ENCODE measurements at places on chromosomes 2 and 18.

GRCh38 chr2:11829324-11829946 lies 83.0 kb downstream of the LPIN1 start:
- peak; percentile 53 for DNase-seq

GRCh38 chr2:171522052-171522787 lies at the start of gene CYBRD1:
CYBRD1 (plus strand) TSS chr2:171522474; CDS start chr2:171522546, 72 bp downstream.
- DNase-seq = no peak

DNA sequence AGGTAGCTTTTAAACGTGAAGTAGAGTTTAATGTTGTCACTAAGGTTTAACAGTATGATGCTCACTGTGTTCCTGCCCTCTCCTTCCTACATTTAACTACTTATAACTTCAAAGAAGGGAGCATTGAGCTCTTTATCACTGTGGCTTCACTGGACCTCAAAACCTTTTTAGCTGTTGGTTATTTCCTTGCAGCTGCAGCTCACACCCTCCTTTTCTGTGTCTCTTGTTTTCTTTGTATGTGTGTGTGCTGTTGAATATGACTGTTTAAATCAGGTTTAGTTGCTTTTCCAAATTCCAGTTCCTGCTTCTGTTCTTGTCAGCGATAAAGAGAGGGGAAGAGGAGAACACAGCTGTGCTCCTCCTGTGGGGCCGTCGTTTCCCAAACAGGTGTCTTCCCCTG lies 208.0 kb downstream of the PTPRM start:
- no peak for DNase-seq

- no peak for DNase-seq
These were observed 864.7 kb downstream of the TRIB2 start for GRCh38 chr2:13581471-13581870.

- no peak for DNase-seq
These were observed 3.5 kb downstream of the FARP2 start for GRCh38 chr2:241359481-241360045.

DNA sequence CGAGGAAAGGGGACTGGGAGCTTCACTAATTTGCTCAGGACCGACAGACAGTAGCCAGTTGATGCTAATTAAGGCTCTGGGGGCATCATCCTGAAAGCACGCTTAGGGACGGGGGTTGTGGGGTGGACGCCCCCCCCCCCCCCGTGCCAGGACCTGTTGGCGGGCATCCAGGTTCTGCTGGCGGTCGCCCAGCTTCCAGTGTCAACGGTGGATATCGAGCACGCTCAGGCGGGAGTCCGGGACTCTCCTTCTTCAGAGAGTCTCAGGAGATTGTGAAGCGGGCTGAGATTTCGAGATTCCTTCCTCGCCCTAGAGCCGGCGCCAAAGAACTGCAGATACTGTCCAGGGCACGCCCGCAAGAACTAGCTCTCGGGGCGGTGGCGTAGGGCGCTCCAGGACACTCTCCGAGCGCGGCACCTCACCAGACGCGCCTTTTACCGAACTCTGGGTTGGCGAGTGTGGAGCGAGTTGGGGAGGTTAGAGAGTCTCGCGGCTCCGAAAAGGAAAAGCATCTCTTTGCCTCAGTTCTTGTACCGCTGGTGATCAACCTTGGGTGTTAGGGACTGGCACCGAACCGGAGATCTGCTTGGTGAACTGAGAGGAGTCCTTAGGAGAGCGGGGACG lies 5.6 kb downstream of the RAX start:
- peak; percentile 55 for DNase-seq

DNA sequence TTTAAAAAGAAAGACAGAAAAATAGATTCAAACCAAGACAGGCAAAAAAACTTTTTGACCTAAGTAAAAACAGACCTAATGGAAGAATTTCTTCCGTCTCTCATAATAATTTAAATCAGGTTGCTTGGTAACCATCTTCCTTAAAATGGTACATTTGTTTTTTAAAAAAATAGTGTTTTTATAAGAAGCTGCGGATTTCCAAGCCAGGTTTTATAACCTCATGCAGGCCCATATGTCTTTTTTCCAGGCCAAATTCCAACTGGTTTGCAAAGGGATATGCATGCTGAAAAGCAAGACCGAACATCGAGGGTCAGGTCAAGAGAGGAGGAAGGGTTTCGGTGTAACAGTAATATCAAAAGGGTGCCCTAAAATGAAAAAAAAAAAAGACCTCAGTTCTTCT lies 172.9 kb downstream of the MAIP1 start:
- DNase-seq = no peak

GRCh38 chr2:111182121-111182520 lies 61.4 kb downstream of the BCL2L11 start:
- DNase-seq = no peak

GRCh38 chr2:25119263-25119662 lies 49.1 kb downstream of the POMC start:
- DNase-seq = no peak

GRCh38 chr2:25964891-25965290 lies 17.4 kb downstream of the KIF3C start:
- DNase-seq = no peak

DNA sequence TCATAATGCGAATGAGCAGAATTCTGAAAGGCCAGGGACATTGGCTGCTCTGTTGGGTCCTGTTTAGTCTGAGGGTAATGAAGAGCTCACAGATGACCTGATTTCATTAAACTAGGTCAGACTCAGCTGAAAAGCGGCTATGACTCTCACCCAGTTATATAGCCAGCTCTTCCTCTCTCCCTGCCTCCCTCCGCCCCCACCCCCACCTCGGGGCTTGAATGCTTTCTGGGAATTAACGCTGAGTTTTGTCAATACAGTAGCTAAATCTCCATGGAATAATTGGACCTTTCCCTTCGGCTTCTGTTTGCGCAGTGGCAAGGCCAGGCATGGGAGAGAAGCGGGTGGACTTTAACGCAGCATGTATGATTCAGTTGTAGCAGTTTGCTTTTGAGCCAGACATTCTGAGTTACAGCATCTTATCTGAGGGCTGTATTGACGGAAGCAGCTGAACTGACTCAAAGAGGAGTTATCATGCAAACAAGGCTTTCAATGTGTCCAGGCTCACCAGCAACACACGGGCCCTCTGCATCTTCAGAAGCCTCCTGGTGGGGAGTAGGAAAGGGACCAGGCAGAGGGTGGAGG lies 110.6 kb downstream of the MYCN start:
- no peak for DNase-seq

GRCh38 chr2:206219957-206220356 lies 54.5 kb upstream of the ZDBF2 start:
- no peak for DNase-seq

DNA sequence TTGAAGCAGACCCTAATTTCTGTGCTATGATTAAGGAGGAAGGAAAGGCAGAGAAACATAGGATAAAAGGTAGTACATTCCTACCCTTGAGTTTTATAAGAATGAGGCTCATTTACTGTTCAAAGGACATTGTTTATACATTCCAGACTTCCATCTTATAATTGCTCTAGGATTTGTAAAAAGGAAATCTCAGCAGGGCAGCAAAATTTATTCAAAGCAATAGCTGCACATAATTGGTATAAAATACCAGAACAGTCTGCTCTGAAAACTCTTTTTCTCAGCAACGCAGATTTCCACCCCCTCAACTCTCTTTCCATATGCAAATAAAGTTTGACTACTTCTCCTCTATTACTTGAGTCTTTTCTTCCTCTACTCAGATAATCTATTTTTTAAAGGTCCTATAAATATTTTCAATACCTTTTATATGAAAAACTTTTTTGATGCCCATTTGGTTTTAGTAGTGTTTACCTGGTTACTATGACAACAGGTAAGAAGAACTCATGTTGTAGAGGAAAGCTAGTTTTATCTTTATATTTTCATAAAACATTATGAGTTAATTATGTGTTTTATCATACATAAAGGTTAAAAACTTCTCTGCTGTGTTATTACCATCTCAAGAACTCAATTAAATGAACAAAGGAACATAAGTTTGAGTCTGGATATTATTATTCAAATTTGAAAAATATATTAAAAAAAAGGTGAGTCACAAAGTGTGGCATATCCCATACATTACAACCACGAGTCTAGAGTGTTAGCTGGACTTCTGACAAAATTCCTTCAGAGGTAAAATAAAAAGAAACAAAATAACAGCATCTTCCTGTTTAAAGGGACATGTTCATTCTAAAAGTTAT lies 19.9 kb downstream of the RBMS1 start:
- no peak for DNase-seq

- no peak for DNase-seq
These were observed 2.0 kb upstream of the CAPN10 start for GRCh38 chr2:240584486-240585031.

DNA sequence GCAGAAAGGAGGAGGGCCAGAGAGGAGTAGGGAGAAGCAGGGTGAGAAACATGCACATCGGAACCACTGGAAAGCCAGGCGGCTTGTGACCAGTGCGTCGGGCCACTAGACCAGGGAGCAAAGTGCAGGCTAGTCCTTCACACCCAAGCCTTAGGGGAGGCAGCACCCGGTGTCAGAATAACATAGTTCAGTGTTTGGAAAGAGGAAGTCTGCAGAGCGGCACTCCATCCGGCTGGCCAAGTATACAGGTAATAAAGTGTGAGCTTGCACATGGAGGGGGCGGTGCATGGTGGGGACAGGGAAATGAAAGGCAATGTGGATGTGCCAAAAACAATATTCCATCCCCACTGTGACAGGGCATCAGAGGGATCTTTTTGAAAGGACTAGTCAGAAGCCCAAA lies 69.7 kb downstream of the ZNF521 start:
- no peak for DNase-seq

DNA sequence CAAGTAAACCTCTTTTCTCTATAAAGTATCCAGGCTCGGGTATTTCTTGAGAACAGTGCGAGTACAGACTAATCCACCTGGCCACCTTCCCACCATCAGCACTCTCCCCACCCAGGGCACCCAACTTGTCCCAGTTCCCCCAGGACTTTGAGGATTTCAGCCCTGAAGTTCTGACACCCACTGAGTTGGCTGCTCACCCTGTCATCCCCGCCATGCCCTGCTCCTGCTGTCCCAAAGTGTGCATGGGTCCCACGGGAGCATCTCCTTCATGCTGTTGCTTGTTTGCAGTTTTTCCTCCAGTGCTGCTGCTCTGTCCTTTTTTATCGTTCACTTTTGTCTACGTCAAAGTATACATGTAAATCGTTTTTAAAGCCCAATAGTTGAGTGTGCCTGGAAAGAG lies 273.9 kb downstream of the PHLPP1 start:
- DNase-seq = no peak

DNA sequence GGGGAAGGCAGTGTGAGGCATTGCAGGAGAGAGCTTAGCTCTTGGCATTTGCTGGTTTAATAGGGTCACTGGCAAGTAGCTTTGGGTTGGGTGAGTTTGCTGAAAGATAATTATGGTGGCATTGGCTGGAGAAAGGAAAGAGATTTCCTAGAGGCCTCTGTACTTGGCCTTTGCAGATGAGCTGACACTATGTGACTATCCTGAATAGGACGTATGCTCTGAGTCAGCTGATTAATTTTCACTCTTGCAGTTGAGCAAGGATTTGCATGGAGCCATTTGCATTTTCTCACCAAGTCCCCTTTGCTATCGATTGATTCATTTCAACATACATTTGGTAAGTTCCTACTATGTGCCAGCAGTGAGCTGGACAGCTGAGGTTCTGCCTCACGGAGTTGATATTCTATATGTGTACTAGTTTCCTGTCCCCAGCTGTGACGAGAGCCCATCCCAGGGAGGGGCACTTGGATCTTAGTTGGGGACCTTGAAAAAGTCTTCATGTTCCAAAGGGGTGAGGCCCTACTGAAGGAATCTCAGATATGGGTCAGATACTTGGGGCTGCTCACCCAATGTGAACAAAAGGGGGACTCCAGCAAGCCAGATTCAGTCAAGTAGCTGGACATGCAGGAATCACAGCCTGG lies 245.7 kb downstream of the LOXHD1 start:
- DNase-seq = no peak

All from D721Med (cell line).